ENCODE measurements at places on chromosomes 6 and 20.

DNA sequence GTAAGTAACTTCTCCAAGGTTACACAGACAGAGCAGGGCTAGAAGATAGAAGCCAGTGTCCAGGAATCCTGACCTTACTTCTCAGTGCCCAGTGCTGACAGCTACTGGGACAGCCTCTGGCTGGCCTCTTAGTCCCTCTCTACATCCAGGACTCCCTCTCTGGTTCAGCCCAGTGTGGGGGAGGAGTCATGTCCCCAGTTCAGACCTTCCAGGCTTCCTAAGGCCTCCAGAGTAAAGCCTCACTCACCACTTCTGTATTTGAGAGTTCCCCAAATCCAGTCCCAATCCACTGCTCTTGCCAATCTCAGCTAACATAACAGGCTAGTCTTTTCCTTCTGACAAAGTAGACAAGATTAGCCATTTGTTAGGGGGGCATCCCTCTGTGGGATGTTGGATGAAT lies 36.9 kb upstream of the EPB41L1 start:
- no peak for DNase-seq

DNA sequence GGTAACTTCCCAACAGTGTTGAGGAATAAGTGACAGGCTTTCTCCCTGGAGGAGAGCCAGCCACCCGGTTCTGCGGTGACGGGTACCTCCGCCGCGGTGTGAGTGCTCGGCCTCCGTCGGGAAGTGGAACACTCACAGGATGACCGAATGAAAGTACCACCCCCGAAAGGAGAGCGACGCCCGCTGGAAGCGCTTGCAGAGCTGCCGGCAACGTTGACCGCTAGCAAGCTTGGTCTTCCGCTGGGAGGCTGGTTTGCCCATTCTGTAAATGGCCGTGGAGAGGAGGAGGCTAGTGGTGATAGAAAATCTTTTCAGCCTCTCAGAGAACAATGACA lies 614 bp upstream of the TMEM242 start:
- no peak for DNase-seq

DNA sequence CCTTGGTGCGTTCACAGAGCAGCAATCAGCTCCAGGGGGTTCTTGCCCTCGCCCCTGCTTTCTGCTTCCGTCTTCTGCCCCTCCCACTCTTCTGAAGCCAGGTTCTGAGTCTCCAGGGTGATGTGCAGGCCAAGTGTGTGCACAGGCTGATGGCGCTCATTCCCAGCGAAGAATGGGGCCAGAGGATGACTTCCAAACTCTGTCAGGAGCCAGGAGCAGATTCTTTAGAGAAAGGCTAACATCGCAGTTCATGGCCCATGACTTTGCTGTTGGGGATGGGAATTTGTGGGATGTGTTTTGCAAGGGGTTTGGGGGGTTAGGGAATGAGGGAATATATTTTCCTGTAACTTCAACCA lies 56.1 kb upstream of the CCN6 start:
- no peak for DNase-seq

DNA sequence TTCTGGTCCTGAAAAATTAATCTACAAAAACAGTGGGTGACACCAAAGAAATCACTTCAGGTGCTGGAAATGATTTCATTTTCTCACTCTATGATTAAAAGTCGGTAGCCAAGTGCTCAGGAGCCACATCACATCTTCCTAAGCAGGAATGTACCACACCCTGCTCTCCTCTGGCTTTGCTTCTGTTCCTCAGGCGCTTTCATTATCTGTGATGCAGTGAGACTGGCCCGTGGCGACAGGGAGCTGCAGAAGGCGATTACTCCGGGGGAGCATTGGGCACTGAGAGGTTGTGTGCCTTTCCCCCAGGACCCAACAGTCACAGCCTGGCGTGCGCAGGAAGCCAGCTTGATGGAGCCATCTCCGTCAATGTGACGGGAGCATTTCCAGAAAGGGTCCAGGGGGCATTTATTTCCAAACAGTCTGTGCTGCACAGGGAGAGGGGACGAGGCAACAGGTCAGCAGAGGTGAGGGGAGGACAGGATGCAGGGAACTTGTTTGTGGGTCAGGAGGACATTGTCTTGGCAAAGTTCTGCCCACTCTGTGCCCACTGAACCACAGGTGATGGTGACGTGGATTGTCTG lies 5.6 kb upstream of the ZNF831 start:
- DNase-seq, result no peak

DNA sequence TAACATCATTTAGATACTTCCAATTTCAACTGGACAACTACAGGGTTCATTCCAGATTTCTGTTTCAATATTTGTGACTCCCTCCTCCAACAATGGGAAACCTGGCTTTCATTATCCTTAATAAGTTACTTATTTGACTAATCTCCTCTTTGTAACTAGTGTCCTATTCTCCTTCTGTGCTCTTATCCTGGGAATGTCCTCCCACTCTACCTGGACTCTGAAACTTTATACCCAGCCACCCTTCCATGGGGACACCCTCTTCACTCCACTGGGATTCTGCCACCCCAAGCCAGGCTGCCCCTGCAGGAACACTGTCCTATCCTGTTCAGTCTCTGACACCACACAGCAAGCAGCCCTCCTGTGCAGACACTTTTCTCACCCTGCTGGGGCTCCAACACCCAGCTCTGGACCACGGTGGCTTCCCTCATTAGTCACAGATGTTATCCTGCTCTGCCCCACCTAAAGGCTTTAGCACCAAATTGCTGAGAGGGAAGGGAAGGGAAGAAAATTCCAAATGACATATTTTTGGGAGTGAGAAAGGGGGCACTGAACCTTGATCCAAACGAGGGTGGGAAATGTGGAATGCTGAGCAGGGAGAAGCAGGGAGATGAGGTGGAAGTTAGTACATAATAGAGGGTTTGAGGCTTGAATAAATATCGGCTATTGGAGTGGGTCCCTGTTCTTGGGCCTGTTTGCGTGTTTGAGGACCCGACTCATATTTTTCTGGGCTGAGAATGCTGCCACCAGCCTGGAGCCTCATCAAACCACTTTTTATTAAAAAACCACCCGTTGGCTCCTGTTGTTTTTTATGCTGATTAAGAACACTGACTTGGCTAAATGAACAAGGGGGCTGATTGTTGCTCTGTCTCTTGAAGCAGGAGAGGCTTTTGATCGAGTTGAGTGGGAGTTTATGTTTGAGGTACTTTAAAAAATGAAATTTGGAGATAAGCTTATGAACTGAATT lies 54.0 kb upstream of the AKIRIN2 start:
- no peak for DNase-seq

GRCh38 chr6:2522521-2522920 lies 228.2 kb downstream of the MYLK4 start:
- DNase-seq, result no peak

DNA sequence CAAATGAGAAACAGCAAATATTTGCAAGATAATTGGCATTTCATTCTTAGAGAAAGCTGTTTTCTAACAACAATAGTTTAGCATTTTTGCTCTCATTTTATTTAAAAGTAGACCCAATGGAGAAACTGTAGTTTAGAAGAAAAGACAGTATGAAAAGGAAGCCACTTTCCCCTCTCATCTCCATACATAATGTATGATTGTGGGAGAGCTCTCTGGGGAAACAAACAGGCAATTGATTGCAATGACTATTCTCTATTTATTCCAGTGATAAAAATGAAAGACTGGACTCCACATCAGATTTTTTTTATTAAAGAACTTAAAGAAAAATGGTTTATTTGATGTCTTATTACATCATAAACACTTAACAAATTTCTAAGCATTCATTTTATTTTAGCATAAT lies 116.8 kb upstream of the SASH1 start:
- peak; percentile 41 for DNase-seq

- DNase-seq, result no peak
Measured at GRCh38 chr6:27280540-27281000, 31.5 kb downstream of the POM121L2 start.

DNA sequence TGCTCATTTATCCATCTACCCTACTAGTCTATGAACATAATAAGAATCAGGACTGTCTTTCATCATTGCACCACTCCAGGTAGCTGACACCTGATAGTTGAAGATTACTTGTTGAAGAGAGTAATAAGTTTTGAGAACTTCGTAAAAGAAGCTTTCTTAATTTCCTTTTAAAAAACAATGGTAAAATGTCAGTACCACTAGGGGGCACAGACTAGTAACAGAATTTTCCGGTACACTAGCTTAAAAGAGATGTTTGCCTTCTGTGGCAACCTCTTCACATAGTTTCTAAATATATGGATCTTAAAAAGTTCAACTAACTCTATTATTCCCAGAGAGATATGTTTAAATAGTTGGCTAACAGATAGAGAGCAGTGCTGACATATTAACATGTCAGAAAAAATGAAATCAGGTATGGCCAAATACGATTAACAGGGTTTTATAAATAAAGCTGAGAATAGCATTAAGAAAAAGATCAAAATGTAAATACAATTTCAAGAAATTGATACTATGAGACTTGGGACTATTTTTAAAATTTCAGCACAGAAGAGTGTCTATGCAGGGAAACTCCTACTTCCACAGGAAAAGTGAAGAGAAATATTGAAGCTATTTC lies 5.4 kb upstream of the KCNQ5 start:
- DNase-seq, result peak; percentile 38

- peak; percentile 46 for DNase-seq
Measured at GRCh38 chr6:112827793-112828192, 480.7 kb downstream of the RFPL4B start.

DNA sequence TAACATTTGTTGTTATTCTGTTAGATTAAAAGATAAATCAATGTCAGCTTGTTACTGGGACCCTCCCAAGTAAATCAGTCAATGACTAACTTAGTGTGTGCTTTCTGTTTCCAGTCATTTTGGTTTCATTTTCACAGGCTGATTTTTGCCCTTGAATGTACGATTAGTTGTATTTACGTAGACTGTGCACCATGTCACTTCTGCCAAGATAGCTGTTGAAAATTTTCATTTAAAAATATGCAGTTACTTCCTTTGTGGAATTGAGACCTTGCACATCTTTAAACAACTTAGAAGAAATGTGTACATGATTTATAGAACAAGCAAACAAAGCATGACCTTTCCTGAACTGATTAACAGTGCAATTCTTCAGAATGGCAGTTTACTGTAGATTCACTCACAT lies 944.8 kb upstream of the CITED2 start:
- no peak for DNase-seq

DNA sequence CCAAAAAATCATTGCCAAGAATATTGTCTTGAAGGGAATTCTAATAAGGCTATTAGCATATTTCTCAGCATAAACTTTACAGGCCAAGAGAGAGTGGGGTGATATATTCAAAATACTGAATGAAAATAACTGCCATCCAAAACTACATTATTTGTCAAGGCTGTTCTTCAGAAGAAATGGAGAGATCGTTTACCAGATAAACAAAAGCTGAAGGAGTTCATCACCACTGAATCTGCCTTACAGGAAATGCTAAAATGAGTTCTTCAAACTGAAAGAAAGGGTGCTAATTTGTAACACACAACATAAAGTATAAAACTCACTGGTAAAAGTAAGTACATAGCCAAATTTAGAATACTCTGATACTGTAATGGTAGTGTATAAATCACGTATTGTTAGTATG lies 517.0 kb downstream of the TENT5A start:
- DNase-seq, result no peak

DNA sequence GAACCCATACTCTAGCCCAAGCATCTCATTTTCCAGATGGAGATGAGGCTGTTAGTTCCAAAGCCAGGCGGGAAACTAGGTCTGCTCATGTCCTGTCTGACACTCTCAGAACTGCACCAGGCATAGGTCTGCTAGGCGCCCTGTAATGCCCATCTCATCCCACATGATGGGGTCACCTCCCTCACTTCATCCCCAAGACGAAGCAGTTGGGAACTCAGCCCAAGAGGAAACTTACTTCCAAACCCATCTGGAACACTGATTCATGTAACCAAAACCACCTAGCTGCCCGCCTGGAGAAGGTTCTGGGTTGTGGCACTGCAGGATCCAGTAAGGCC lies 119.4 kb upstream of the PRND start:
- no peak for DNase-seq

DNA sequence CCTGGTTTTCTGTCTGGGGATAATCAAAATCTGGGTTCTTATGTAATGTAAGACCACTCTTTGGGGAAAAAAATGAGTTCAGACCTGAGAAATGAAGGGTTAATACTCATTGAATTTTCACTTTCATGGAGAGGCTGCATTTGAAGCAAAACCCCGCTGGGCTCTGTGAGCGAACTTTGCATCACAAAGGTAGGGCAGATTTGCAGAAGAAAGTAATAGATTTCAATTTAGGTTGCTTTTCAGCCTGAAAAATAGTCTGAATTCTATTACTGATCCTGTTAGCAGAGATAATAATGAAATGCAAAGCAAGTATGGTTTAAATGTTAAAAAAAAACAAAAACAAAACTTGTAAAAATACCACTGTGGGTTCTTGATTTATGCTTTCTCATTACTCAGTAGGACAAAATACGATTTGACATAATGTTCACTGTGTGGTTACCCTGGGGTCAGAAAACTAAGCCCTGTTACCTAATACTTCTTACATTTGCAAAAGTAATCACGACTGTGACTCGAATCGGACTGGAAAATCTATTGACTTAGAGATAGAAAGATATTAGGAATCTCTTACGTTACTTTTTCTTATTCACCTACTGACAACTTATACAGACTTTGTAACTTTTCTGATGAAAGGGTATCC lies 72.2 kb downstream of the UST start:
- DNase-seq, result no peak

GRCh38 chr6:40196135-40196518 lies 261.9 kb upstream of the MOCS1 start:
- no peak for DNase-seq

GRCh38 chr6:159640322-159640721 lies 52.7 kb downstream of the SOD2 start:
- no peak for DNase-seq

GRCh38 chr20:17873410-17874270 lies 95.0 kb downstream of the SNX5 start:
- no peak for DNase-seq

DNA sequence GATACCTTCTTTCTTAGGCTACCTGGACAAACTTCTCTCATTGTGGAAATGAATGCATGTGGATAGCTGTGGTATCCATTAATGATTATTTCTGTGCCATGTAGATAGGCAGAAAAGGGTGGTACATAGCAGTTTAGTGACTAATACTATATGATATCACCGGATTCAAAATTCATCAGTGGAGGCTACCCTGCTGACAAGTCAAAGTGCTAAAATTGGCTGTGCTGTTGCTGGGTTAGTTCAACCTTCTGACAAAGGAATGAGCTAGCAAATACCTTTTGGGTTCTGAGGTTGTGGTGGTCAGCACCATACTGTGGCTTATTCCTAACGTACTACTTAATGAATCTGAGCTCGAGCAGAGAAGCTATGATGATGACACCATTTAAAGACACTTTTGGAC lies 109.1 kb downstream of the TFAP2B start:
- no peak for DNase-seq

- no peak for DNase-seq
Measured at GRCh38 chr6:106103728-106104109, 17.6 kb downstream of the PRDM1 start.

- no peak for DNase-seq
Measured at GRCh38 chr6:77834591-77834996, 181.8 kb downstream of the MEI4 start.

DNA sequence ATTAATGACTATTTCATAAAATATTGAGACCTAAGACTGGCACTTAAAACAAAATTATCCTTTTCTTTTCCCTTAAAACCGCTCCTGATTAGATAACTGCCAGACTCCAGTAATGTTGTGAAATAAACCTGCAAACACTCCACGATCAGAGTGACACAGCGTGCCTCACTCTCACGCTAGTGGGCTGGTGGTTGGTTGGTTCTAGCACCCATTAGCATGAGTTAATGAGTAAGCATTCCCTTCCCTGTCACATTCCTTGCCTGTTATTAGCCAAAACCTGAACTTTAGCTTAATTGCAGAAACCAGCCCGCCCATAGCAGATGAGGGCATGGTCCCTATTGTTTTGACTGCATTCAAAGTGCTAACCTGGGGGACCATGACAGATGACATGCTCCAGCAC lies 193.4 kb downstream of the CD83 start:
- DNase-seq, result no peak

- peak; percentile 16 for DNase-seq
Measured at GRCh38 chr6:20159781-20160540, 52.3 kb downstream of the MBOAT1 start.
